ENCODE measurements at places on chromosomes 6 and 20.

DNA sequence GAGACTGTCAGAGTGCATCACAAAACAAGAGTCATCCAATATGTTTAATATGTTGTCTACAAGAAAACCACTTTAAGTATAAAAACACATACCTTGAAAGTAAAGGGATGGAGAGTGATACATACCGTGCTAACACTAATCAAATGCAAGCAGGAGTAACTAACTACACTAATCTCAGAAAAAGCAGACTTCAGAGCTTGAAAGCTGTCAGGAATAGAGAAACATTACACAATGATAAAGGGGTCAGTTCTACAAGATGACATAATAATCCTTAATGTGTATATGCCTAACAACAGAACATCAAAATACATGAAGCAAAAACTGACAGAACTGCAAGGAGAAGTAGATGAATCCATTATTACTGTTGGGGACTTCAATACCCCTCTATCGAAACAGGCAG lies 59.7 kb upstream of the SMIM29 start:
- DNase-seq = no peak

GRCh38 chr6:78629154-78629721 lies 238.1 kb upstream of the IRAK1BP1 start:
- peak; percentile 53 for DNase-seq

- no peak for DNase-seq
Measured at GRCh38 chr6:104486035-104486434, 373.7 kb downstream of the HACE1 start.

DNA sequence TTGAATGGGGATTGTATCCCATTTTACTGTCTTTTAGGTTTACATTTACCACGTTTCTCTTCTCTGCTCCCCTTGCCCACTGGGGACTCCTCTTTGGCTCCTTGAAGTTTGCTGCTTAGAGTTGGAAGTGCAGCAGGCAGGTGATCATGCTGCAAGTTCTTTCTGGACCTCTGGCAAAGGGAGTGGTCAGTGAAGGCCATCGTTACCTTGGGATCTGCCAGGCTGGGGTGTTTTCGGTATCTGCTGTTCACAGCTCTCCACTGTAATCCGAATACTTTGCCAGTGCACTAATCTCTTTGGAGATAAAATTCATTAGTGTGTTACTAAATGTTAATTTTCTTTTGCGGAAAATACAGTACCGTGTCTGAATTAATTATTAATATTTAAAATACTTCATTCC lies 9.1 kb upstream of the EFCAB8 start:
- no peak for DNase-seq

GRCh38 chr20:33059741-33060390 lies 6.2 kb downstream of the BPIFB3 start:
- DNase-seq = no peak

DNA sequence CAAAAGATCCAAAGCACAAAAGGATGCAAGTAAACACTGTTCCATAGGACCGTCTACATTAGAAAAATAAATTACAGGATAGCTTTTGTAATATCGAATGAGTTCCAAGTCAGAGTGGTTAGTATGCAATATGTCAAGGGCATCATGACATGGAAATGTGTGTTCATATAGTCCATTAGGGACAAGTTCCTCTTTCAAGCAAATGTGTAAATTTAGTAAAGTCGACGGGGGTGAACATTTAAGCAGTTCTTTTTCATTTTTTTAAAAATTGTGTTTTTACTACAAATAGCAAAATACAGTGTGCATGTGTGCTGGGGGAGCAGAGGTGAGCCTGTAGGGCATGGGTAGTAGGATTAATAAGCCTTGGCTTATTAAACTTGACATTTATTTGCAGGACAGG lies 359.0 kb downstream of the ESR1 start:
- DNase-seq = no peak

DNA sequence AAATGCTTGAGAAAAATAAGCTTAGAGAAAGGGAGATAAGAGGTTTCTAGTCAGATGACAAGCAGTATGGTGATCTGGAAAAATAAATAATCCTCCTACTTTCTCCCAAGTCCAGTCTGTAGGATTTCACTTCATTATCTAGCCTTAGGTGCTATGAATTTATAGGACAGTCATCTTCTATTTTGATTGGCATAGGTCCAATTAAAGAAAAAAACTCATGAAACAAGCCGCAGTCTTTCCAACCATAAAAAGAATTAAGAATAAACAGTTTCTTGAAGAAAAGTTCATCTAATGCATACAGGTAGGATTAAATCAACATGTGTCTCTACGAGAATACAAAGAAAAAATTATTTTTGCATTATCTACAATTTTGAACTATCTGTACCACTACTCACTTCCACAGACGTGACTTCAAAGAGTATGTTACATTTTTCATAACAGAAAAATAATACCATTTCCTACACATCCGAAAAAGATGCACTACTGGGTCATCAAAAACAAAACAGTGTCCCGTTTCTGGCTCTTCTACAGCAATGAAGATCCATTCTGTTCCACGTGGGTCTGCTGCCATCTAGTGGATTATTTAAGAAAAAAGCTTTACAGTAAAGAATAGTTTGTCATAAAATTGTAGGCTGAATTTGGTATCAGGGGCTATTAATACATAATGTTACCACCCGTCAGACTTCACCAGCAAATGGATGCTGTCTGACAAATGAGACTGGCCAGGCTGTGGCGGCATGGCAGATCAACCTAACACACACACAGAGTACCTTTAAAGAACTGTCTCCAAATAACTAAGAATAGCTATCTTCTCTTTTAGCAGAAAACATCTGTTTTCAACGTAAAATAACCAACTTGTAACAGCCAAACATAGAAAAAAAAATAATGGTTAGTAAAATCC lies 28.9 kb downstream of the STX7 start:
- DNase-seq = peak; percentile 79

DNA sequence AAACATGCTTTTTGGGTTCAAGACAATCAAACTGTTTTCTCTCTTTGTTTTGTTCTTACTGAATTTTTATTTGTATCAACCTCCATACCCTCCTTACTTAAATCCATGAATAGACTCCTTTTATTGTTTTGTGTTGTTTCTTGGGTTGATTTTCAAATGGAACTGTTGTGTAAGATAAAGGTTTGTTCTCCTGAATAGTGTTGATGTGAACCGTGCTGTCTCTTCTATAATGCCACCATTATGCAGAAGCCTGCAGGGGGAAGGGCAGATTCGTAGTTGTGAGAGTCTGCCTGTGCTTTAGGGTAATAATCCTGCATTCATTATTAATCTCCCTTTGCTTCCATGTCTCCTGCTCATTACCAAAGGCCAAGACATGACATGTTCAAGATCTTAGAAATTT lies 105.9 kb downstream of the CDKAL1 start:
- no peak for DNase-seq

GRCh38 chr6:43219814-43220213 lies 9.5 kb downstream of the DNPH1 start:
- no peak for DNase-seq

DNA sequence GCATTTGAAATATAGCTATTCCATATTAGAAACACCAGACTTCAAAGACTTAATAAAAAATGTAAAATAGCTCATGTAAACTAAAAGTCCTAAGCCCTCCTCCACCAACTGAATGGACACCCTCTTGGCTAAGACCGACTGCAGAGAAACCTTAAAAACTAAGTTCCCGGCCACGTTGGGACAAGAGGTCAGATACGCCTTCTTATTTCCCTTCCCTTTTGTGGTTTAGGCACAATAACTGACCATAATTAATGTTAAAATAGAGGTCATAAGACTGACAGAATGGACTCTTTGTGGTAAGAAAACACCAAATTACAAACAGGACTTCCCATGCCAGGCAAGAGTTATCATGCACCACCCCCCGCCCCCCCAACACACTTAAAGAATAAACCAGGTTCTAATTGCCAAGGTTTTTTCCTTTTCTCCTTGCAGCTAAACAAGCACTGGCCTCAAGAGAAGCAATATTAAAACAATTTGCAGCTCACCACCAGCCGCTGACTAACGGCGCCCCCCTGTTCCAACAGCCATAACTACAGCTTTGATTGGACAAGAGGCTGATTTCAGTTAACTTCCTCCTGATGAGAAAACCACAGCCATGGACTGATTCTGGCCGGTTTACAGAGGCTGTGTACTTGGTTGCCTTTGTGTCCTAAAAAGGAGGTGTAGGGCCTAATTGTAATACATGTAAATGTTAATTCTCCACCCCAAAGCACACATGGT lies 10.7 kb upstream of the LAMP5 start:
- DNase-seq = no peak

GRCh38 chr6:163327921-163328320 lies 86.6 kb upstream of the QKI start:
- no peak for DNase-seq

- DNase-seq = no peak
Measured at GRCh38 chr20:16563066-16563806, 10.0 kb downstream of the KIF16B start.

- DNase-seq = no peak
Measured at GRCh38 chr6:120671519-120671918, 662.8 kb downstream of the TBC1D32 start.

GRCh38 chr6:65671922-65672321 lies 35.1 kb downstream of the EYS start:
- no peak for DNase-seq

DNA sequence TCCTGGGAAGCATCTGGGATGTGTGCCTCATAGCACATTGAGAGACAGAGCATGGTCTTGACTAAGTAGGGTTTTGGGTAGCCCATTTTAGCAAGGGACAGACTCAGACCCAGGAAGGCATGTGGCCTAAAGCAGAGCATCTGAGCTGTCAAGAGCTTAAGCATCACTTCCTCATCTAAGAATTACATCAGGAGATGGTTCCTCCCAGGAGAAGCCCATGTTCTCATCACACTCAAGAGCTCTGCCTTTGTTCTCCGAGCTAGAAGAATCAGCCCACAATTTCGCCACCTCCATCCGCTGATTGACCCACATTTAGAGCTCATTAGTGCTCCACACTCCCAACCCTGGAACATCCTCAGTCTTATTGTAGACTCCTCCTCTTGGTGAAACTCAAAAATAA lies 68.3 kb downstream of the NPEPL1 start:
- no peak for DNase-seq

DNA sequence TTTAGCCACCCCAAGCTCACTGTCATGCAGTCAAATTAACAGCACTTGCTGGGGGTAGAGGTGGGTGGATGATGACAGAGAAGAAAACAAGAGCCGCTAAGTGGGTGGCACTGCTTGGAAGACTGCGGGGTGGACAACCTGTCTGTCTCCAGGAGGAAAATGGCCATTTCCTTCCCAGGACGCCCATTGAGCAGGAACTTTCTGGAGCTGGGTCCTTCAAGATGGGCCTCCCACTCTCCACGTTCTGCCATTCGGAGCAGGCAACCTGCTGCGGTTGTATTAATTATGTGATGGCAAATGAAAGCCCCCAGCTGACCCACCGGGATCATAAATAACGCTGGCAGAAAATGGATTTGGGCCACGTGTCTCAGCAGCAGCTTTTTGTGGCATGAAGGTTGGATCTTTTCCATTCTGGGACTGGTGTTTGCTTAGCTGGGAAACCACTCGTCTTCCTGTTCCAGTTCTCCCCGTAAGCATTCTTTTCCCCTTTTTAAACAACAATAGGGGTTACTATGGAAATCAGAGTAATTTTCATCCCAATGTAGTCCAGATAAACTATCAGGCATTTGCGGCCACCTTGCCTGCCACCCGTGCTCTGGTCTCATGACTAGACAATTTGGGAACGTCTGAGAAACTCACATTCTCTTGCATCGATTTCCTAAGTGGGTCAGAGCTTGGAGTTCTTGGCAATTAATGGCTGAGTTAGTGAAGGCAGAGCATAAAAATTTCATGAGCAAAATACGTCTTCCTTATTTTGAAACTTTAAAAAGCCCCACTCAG lies 215.5 kb downstream of the ANKRD60 start:
- DNase-seq = no peak

- no peak for DNase-seq
Measured at GRCh38 chr6:32182555-32182981, 1.5 kb downstream of the AGER start.

- DNase-seq = no peak
Measured at GRCh38 chr20:36497856-36498255, 43.5 kb upstream of the MYL9 start.

DNA sequence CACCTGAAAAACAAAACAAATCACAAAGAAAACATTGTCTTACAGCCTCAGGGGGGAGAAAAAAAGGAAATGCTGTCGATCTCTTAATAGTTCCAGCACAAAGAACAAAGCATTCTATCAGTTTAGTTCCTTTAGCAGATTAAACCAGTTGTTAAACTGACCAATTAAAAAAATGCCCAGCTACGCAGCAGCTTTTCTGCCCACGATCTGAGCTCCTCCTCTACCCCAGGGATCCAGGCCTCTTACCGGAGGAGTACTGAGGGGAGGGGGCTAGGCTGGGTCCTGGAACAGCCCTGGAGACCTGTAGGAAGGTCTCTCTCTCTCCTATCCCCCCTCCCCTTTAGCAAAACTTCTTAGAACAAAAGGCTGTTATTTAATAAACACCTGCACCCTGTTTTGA lies 13.4 kb downstream of the PTK7 start:
- DNase-seq = no peak

DNA sequence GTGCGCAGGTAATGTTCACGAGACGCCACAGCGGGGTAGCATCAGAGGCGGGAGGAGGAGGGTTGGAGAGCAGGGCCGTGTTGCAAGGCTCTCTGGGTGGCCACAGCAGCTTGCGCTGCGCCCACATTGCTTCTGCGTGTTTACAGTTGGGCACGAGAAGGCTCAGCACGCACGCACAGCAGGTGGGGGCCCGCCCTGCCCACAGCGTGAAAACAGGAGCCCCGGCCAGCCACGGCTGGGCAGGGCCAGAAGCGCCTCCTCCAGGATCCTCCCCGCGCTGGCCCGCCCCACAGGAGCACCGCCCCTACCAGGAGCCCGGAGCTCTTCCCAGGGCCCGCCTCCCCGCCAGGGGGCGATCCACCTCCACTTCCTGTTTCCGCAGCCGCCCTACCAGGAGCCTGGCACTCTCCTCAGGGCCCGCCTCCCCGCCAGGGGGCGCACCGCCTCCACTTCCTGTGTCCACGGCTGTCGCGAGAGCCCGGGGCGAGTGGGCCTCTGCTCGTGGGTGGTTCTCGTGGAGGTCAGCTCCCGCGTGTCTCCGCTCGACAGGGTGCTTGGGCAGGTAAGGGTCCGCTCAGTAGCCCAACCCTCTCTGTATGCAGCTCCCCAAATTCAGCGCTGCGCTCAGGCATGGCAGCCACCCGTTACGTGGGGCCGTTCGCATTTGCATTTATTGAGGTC lies at the start of gene FAM50B:
FAM50B (plus strand) TSS at position 449 of the 681 bp plus-strand sequence. CDS start 439 bp downstream, outside the sequence.
- peak; percentile 91 for DNase-seq

GRCh38 chr6:158270389-158271127 lies 41.7 kb upstream of the TULP4 start:
- no peak for DNase-seq

DNA sequence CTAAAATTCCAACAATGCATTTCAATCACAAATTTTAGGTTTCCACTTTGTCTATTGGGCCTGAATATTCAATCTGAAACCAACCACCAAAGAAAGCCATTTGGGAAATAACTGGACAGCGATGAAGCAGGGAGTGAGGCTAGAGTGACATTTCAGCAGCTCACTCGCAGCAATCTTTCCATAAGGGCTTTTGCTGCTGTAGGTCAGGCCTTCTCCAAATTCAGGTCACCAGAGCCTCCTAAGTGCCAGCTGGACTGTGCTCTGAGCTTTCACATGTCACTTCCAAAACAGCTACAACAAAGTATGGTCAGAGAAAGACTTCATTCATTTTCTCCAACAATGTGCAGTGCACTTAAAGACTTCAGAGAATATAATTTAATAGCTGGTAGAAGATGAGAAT lies 194.8 kb downstream of the FRK start:
- no peak for DNase-seq

- DNase-seq = no peak
Measured at GRCh38 chr6:166422201-166422940, 39.6 kb upstream of the MPC1 start.

GRCh38 chr6:13402711-13403110 lies 74.4 kb upstream of the TBC1D7 start:
- DNase-seq = peak; percentile 56

All from cardiac fibroblast (primary cell).